KBM-7 (cell line): ENCODE measurements at places on chromosomes 4 and X.

GRCh38 chrX:150352114-150352513, 11.0 kb upstream of the MAMLD1 start:
- DNase-seq, result no peak

DNA sequence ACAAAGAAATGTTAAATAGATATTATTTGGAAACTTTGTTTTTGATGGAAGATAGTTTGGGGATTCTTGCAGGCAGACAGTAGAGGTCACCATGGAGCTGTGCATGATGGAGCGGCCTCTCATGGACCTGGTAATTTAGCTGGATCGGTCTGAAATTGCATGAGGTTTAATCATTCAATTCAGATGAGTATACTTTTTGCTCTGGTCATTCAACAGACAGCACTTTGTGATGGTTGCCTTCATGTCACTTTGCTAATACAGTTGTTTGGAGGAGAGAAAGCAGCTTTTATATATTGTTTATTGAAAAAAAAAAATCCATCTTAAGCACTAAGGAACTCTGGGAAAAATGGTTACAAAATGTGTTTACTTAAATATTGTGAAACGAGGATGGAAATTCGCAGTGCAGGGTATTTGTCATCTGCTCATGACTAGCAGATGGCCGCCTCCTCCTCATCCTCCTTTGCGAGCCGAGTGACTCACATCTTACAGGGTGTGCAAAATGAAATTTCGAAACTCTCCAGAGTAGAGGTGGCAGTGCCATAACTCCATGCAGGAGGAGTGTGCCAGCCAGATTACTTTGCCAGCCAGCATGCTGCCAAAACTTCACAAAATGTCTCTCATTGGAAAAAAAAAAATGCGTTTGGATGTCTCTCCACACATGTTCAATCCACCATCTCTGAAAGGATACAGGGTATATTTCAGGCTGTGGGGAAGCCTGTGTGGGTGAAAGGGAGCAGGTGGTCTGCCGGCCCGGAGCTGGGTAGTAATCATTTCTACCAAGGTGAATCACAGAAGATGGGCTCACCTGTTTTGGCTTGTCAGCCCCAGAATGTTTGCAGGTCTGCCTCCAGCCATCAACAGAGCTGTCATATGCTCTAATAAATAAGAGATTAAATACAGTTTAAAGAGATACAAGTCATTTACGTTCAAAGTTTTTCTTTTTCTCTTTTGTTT, 314.9 kb upstream of the DIPK2B start:
- peak; percentile 63 for DNase-seq

DNA sequence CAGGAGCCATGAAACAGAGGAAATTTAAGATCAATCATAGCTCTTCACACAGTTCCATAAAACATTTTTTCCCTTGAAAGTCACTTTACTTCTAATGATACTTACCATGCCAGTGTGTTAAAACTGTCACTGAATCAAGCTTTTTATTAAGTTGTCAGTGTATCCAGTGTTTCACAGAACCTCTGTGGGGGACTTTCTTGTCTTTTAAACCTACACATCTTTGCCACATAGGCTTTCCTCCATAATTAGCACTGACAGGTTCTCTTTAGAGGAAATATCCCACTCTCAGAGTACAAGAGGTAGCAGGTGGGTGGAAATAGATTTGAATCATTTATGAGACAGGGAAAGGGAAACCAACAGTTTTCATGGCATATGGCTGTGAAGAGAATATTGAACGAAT, 25.8 kb upstream of the DYNLT3 start:
- DNase-seq, result no peak

DNA sequence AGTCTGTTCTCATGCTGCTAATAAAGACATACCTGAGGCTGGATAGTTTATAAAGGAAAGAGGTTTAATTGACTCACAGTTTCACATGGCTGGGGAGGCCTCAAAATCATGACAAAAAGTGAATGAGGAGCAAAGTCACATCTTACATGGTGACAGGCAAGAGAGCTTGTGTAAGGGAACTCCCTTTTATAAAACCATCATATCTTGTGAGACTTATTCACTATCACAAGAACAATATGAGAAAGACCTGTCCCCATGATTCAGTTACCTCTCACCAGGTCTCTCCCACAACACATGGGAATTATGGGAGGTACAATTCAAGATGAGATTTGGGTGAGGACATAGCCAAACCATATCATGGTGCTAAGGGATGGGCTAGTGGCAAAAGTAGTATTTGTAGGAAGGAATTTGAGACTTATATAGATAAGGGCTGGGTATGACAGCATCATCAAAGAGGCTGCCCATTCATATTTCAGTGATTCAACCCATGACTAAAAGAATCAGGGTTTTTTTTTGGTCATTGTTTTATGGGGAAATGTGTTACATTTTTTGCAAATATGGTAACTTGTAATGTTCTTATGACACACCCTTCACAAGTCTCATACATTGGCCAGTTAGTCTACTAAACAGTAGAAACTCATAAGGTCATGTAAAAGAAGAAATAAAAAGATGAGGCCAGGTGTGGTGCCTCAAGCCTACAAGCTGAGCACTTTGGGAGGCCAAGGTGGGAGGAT, 34.7 kb downstream of the NUP62CL start:
- no peak for DNase-seq

GRCh38 chrX:140141444-140142029, 176.2 kb upstream of the CXorf66 start:
- peak; percentile 51 for DNase-seq

GRCh38 chr4:163195247-163195765, 28.6 kb upstream of the NAF1 start:
- no peak for DNase-seq

- DNase-seq, result no peak
These were observed 59.3 kb downstream of the IRF2 start for GRCh38 chr4:184415071-184415470.

GRCh38 chr4:128604840-128605239, 204.7 kb upstream of the JADE1 start:
- peak; percentile 12 for DNase-seq

DNA sequence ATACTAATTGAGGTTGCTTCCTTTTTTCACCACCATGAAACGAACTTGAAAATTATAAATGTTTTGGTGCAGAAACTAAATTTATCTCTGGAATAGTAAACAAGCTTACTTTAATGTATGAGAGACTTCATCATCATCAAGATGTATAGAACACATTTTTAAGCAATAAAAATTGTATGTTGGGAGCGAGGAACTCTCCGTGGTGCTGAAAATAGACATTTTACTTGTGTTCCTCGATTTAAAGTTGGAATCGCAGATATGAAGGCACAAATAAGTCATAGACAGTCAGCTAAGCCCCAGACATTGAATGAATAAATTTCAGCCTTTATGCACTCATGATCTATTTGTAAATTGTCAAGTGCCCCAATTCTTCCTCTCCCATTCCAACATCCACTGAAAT, 310.7 kb downstream of the STK32B start:
- DNase-seq, result peak; percentile 24

DNA sequence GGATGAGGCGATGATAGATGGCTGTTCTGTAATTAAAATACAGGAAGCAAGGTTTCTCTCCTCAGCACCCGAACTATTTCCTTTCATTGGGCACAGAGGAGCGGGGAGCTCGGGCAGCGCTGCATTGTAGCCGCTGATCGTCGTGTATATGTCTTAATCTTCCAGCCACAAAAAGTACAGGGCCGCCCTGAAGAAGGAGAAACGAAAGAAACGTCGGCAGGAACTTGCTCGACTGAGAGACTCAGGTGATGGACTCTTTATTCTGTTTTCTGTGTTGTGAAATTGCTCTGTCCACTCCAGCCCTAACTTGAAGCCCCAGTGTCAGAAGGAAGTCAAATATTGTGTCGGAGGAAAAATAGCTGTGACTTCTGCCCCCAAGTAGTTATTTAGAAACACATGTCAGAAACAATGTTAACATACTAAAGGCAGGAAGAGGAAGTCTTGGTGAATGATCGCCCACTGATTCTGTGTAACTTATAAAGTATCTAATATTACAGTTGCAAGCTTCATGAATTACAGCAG, 546 bp downstream of the ZRSR2 start:
- DNase-seq, result no peak

- no peak for DNase-seq
These were observed 139.3 kb downstream of the BMPR1B start for GRCh38 chr4:94897023-94897422.

DNA sequence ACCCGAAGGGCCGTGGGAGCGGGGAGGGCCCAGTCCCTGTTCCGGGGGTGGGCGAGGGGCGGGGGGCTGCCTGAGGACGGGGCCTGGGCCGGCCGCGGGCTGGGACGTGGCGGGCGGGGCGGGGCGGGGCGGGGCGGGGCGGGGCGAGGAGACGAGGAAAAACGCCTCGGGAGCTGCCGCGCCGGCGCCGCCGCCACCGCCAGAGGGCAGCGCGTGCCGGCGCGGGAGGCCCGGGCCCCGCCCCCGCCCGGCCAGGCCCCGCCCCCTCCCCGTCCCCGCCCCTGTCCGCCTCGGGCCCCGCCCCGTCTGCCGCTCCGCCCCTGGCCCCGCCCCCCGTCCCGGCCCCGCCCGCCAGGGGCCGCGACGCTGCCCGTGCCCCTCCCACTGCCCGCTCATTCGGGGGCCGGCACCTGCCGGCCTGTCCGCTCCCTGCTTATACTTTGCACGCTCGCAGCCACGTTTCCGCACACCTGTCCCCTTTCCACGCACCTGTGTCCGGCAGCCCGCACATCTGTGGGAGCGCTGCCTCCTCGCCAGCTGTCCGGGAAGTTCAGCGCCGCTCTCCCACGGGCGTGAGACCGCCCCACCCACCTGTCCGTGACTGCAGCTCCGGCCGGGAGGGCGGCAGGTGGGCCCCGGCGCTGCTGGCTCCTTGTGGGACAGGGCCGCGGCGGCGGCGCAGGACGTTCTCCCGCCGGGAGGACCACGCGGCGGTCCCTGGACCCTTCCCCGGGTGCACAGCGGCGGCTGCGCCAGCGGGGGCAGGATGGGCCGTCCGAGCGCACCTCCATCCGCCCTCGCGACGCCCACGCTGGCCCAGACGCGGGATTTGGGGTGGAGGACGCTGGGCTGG, 1.7 kb upstream of the FGFRL1 start:
- DNase-seq, result peak; percentile 55

- DNase-seq, result no peak
These were observed 24.6 kb upstream of the CD40LG start for GRCh38 chrX:136623396-136623795.

GRCh38 chr4:113674733-113675132, 86.8 kb downstream of the CAMK2D start:
- DNase-seq, result no peak

- DNase-seq, result peak; percentile 65
These were observed 224.7 kb upstream of the PPP1R2C start for GRCh38 chrX:43002526-43003203.

- DNase-seq, result no peak
These were observed 73.9 kb upstream of the C4orf50 start for GRCh38 chr4:6092131-6092530.

DNA sequence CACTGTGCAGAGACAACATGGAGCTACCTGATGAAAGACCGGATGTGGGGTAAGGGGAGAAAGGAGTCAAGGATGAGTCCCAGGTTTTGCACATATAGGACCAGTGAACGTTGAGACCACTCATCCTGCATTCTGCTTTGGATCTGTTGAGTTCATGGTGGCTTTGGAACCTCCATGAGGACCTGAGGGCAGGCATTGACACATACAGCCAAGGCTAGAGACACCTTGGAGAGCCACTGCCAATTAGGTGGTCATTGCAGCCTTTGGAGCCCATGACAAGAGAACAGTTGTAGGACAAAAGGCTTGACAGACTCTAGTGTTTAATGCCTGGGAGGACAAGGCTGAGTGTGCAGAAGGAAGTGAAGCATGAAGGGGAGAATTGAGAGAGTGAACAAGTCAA, 87.9 kb downstream of the STK32B start:
- no peak for DNase-seq
